ENCODE measurements at places on chromosomes 1 and 21.

- DNase-seq: no peak
Observed at GRCh38 chr1:81165963-81166362, 634.8 kb upstream of the ADGRL2 start.

- DNase-seq: no peak
Observed at GRCh38 chr1:107254306-107254705, 113.5 kb downstream of the NTNG1 start.

GRCh38 chr1:186828611-186829454 is at the start of gene PLA2G4A:
PLA2G4A (plus strand) TSS chr1:186828949; CDS start chr1:186854355, 25,406 bp downstream.
- no peak for DNase-seq

- no peak for DNase-seq
Observed at GRCh38 chr1:15739745-15740144, 2.6 kb upstream of the TMEM82 start.

Data from CD4-positive, alpha-beta T cell treated with Interleukin-4 for 1 hour (primary cell).